ENCODE measurements at places on chromosomes 13 and 19.

DNA sequence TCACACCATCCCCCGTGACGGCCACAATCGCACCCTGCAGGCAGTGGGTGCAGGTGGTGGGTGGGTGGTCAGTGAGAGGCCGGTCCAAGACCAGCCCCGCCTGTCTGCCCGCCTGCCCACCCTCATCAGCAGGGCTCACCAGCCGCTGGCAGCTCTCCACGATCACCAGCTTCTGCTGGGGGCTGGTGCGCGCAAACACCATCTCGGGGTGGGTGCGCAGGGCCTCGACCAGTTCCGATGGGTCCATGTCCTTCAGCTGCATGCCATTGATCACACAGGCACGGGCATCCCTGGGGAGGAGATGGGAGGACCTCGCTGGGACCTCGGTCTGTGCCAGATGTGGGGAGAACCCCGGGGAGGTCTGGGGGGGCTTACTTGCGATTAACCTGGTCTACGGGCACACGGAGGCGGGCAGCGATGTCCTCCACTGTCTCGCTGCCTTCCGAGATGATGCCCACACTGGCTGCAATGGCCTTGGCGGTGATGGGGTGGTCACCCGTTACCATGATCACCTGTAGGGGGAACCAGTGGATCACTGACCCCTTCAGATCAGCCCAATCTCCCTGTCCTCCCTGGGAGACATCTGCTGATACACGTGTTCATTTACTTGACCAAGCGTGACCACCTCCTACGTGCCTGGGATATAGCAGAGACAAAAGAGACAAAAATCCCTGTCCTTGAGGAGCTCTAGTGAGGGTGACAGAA lies 8.0 kb downstream of the ATP4A start:
- DNase-seq, result no peak

DNA sequence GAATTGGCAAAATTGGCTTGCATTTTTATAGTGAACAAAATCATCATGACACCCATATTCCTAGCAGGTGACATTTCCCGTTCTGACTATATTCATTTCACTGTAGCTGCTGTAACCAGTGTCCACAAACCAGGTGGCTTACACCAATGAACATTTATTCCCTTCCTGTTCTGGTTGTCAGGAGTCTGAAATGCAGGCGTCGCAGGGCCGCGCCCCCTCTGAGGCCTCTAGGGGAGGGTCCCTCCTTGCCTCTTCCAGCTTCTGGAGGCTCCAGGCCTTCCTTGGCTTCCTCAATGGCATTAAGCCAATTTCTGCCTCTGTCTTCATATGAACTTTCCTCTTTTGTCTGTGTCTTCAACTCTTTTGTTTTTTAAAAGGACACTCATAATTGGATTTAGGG lies 6.5 kb upstream of the RLN3 start:
- no peak for DNase-seq

- no peak for DNase-seq
Observed at GRCh38 chr13:33250609-33251008, 34.9 kb downstream of the STARD13 start.

DNA sequence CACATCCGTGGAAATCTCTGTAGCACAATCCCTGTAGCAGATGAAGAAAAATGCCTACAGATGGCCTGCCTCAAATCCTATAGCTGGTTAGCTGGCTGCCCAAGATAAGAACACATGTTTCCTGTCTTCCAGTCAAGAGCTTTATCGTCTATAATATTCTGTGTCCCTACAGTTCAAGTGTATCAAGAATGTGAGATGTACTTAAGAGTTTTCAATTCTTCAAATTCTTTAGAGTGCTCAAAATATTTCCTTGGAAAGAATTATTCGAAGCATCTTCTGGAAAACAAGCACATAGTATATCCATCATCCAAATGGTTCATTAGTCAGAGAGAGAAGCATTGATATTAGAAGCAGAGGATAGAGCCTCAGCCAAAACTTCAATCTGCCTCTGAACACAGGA lies 239.8 kb downstream of the COG6 start:
- no peak for DNase-seq

- no peak for DNase-seq
Observed at GRCh38 chr19:47100290-47100689, 13.3 kb downstream of the ZC3H4 start.

DNA sequence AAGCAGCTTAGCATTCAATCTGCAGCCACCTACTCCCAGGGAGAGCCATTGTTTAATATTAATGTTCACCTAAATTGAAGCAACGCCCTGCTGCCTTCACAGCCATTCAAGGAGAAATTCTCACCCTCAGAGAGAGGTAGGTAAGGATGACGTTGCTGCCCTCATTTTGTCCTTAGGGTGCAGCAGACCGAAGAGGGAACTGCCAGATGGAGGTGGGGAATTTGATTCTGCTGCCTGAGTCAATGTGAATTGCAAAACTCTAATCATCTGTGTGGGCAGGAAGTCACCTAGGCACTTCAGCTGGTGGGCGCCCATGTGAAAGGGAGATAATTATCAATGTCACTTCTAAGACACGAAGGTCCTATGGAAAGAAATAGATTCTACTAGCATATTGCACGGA lies 503.4 kb downstream of the TBC1D4 start:
- DNase-seq, result no peak

GRCh38 chr13:77353995-77354394 lies 27.1 kb upstream of the MYCBP2 start:
- DNase-seq, result no peak

DNA sequence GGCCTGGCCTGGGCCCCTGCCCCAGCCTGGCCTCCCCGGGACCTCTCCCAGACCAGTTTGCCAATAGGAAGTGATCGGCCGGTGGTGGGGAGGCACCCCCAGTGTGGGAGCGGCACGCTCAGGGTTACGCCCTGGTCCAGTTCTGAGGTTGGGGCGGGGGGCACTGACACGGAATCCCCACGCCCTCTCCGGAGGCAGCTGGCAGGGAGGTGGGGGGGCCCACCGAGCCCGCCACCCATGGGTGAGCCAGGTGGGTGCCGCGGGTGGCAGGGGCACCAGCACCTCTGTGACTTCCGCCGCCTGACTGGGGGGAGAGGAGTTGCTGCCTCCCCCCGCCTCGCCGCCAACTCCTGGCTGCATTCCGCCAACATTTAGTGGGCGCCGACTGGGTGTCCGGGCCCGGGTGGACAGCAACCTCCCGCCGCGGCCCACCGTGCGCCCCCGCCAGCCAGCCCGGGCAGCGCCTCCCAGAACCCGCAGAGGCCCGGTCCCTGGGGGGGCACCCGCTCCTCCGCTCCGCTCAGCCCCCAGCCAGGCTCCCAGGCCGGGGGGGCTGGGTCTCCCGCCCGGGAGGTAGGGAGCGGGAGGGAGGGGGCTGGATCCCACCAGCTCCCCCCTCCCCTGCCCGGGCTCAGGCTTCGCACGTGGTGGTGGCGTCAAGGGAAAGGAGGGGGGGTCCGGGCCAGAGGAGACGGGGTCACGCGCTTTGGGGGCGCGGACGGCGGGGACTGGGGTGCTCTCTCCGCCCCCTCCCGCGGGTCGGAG lies 2.0 kb downstream of the ZBTB7A start:
- peak; percentile 51 for DNase-seq

DNA sequence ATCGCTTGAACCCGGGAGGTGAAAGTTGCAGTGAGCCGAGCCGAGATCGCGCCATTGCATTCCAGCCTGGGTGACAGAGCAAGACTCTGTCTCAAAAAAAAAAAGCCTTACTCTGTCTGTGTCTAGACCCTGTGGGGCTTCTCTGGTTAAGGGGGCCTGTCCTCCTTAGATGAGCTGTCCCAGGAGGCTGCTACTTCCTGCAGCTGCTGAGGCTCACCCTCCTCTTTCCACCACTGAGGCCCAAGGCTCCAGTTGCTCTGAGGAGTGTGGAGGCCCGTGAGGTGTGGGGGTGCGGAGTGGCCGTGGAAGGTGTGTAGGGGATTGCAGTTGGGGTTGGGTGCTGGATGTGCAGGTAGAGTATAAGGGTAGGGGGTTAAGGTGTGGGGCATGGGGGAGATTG lies 22.1 kb upstream of the RASA3 start:
- no peak for DNase-seq

DNA sequence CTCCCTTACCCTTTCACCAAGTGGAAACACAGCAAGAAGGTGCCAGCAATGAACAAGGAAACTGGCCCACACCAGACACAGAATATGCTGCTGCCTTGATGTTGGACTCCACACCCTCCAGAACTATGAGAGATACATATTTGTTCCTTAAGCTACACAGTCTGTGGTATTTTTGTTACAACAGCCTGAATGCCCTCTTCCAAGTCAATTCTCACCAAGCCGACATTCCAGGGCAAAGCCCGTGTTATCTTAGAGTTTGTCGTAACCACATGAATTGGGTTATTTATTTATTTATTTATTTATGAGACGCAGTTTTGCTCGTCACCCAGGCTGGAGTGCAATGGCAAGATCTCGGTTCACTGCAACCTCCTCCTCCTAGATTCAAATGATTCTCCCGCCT lies 14.9 kb downstream of the FGF21 start:
- no peak for DNase-seq

GRCh38 chr19:10782795-10783194 lies 53.2 kb downstream of the TMED1 start:
- DNase-seq, result no peak

GRCh38 chr19:27660428-27660827 lies 1552.5 kb downstream of the UQCRFS1 start:
- DNase-seq, result peak; percentile 2

GRCh38 chr19:28028881-28029444 lies 1184.0 kb downstream of the UQCRFS1 start:
- DNase-seq, result no peak

GRCh38 chr13:97631158-97631557 lies 197.2 kb downstream of the RAP2A start:
- no peak for DNase-seq

- DNase-seq, result no peak
Observed at GRCh38 chr13:96003304-96003703, 49.9 kb downstream of the UGGT2 start.

DNA sequence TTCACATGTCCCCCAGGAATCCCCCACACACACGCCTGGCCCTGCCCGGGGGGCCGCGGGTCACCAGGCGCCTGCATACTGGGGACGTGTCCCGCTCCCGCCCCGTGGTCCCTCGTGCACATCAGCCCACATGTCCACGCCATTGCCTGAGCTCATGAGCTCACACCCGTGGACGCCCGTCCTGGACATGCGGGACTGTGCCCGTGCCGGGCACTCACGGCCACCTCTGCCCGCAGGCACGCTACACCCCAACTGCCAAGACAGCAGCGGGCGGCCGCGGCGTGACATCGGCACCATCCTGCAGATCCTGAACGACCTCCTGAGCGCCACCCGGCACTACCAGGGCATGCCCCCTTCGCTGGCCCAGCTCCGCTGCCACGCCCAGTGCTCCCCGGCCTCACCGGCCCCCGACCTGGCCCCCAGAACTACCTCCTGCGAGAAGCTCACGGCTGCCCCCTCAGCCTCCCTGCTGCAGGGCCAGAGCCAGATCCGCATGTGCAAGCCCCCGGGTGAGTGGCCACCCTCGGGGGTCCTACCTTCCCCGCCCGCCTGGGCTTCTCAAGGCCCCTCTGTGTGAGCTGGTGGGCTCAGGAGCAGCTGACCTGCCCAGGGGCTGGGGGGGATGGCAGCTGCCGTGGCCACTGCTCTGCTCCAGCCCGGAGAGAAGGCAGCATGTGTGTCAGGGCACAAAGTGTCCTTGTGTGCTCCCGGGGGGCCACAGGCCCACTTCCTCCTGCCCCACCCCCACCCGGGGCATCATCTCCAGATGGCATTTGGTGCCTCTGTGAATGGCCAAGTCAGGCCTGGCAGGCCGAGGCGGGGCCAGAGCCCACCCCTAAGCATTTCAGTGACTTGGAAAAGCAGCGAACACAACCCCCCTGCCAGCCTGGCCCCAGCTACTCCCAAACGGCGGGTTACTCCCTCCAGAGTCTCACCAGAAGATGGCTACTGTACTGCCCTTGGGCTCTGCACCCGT lies 7.1 kb downstream of the MIDN start:
- no peak for DNase-seq

DNA sequence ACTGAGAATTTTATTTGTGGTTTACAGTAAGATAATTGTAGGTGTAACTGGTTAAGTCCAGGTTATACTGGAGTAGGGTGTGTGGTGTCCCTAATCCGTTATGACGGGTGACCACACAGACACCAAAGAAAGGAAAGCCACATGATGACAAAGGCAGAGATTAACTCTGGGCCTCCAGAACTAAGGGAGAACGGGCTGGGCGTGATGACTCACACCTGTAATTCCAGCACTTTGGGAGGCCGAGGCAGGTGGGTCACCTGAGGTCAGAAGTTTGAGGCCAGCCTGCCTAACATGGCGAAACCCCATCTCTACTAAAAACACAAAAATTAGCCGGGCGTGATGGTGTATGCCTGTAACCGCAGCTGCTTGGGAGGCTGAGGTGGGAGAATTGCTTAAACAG lies 10.2 kb upstream of the FUT2 start:
- DNase-seq, result no peak

- DNase-seq, result peak; percentile 55
Observed at GRCh38 chr13:110047496-110047895, 259.5 kb downstream of the COL4A1 start.

DNA sequence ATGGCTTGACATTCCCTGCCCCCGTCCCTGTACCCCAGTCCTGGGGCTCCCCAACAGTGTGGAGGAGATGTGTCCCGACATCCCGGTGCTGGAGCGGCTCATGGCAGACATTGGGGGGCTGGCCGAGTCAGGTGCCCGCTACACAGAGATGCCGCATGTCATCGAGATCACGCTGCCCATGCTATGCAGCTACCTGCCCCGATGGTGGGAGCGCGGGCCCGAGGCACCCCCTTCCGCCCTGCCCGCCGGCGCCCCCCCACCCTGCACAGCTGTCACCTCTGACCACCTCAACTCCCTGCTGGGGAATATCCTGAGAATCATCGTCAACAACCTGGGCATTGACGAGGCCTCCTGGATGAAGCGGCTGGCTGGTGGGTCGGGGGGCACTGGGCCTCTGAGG lies 83.8 kb downstream of the RYR1 start:
- DNase-seq, result no peak

- no peak for DNase-seq
Observed at GRCh38 chr19:38245826-38246498, 10.2 kb downstream of the PPP1R14A start.

DNA sequence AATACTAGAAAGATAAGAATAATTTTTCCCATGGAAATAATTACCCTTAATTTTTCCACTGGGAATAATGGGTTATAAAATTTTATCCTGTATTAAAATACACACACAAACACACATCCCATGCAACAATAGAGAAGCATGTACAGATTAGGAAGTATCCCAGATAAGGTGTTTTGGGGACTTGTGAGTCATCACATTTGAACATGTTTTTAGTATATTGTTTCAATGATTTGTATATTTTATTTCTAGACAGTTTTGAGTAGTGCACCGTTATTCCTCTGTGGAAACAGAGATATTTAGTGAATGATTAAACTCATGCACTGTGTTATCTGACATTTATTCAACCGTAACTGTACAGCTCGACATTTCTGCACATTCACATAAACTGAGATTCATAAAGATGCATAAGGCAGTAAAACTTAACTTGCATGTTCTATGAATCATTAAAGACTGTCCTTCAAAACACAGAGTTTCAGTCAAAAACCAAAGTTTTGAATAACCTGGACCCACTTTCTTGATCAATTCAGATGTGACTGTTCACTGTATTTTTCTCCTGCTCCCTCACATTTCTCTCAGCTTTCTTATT lies 30.1 kb downstream of the KLF12 start:
- DNase-seq, result no peak

Data from mucosa of gallbladder (tissue), 1 donor.